ENCODE measurements at places on chromosomes 5 and 9. TPM values are rescaled to one million over a fixed set of nuclear protein-coding genes. Genes with fewer than 3 reads are reported as not detected.

Gene SPINK6
- polyA plus RNA-seq, result not detected

GRCh38 chr5:135315386-135315785 lies 83.6 kb downstream of the MACROH2A1 start:
- no peak for DNase-seq

DNA sequence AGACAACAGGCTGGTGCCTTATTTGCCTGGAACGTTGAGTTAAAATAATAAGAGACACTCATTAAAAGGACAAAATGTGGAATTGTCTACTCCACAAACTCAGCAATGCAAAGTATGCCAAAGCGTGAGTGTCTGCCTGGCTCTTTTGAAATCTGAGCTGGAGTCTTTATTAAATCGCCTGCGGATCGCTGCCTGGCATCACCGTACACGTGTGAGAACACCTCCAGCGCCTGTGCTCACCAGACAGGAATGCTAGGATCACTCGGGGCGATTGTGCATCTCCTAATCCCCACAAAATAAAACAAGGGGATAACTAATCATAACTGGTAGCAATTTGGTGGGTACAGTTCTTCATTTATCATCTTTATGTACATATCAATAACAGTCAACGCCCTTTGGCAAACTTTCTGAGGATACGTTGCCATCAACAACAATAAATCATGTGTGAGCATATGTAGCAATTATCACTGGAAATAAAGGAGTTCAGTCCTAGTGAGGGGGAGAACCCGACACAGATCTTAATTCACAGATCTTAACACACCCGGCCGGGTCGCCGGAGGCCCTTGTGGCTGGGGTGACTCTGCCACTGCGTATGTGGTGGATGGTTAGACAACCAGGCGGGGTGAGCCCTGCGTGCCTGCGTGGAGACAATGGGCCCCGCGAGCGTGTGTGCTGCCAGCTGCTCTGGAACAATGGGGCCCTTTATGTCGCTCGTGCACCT lies 284.9 kb upstream of the IRX1 start:
- DNase-seq, result no peak

DNA sequence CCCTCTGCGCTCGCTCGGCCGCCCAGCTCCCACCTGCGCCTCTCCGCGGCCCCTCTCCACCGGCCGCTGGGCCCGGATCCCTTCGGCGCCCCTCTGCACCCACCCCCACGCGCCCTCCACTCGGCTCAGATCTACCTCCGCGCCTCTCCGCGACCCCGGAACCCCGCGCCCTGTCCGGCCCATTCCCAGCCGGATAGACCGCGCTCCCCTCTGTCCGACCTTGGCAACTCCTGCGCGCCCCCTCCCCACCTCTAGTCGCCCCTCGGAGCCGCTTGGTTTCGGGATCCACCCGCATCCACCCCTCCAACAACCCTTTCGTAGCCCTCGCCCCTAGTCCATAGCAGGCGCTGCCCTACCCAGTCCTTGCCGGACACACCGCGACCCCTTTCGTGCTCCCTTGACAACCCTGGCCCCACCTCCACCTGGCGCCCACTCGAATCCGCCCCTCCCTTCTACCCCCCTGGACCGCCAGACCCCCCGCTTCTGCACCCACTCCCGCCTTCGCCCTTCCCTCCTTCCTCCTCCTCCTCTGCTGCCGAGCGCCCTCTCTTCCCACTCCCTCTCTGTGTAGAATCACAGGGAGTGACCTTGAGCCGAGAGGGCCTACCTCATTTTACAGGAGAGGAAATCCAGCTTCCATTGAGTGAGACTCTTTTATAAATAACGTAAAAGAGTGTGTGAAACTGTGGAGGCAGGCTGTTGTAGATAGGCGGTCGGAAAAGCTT lies 525 bp upstream of the AK3 start:
- no peak for DNase-seq

Gene RLN2
- polyA plus RNA-seq, result 0.22 TPM

GRCh38 chr5:39675676-39676075 lies 250.9 kb upstream of the DAB2 start:
- DNase-seq, result no peak

Gene CARD19
- polyA plus RNA-seq, result 35.4 TPM

Gene TLX3
- not detected for polyA plus RNA-seq

DNA sequence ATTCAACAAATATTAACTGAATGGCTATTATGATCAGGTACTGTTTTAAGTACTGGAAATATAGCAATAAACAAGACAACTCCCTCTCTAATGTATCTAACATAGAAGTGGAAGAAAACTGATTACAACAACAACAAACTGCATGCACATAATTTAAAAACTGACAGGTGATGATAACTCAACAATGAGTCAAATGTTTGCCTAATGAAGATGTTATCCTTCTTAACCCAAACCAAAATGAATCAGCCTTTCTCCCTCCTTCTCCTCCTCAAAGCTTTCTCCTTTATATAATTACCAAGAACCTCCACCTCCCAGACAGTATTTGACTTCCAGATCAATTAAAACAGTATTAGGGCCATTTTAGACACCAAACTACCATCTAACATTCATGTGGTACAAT lies 49.3 kb downstream of the RICTOR start:
- DNase-seq, result no peak

- DNase-seq, result no peak
Measured at GRCh38 chr5:15885156-15885555, 294.4 kb downstream of the MARCHF11 start.

- no peak for DNase-seq
Measured at GRCh38 chr9:124290053-124290591, 32.4 kb downstream of the NEK6 start.

Gene ANXA2R
- 1.4 TPM for polyA plus RNA-seq

GRCh38 chr5:2465383-2465782 lies 286.1 kb downstream of the IRX2 start:
- no peak for DNase-seq

- DNase-seq, result no peak
Measured at GRCh38 chr9:37623267-37623666, 27.5 kb upstream of the FRMPD1 start.

Gene SNX2
- 133 TPM for polyA plus RNA-seq

Gene COL23A1
- polyA plus RNA-seq, result 8.9 TPM

Gene DRD1
- 0.04 TPM for polyA plus RNA-seq

- DNase-seq, result no peak
Measured at GRCh38 chr5:169723103-169723831, 86.2 kb downstream of the DOCK2 start.

DNA sequence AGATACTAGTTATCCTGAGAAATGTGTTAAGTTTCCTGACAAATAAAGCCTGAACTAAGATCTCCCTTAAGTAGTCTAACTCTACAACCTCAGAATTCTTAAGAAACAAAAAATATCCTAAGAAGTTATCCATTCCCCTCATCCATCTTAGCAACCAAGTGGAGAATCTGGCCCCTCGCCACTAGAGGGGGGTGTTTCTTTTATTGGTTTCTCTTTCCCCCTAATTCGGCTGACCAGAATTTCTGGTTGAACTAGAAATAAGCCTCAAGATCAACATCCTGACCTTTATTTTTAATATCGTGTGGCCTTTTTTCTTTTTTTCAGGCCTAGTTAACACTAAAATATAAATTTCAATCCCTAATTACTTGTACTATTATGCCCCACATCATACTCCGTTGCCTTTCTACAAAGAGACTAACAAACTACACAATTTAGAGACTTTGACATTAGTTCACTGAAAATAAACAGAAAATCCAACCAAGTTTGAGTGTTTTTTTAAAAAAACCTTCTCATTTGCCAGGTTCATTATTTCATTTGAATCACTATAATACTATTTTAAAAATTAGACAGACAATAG lies 14.3 kb upstream of the NR4A3 start:
- peak; percentile 52 for DNase-seq

GRCh38 chr9:122125509-122126330 lies 32.6 kb upstream of the TTLL11 start:
- no peak for DNase-seq

Gene PPIC
- 25.3 TPM for polyA plus RNA-seq

DNA sequence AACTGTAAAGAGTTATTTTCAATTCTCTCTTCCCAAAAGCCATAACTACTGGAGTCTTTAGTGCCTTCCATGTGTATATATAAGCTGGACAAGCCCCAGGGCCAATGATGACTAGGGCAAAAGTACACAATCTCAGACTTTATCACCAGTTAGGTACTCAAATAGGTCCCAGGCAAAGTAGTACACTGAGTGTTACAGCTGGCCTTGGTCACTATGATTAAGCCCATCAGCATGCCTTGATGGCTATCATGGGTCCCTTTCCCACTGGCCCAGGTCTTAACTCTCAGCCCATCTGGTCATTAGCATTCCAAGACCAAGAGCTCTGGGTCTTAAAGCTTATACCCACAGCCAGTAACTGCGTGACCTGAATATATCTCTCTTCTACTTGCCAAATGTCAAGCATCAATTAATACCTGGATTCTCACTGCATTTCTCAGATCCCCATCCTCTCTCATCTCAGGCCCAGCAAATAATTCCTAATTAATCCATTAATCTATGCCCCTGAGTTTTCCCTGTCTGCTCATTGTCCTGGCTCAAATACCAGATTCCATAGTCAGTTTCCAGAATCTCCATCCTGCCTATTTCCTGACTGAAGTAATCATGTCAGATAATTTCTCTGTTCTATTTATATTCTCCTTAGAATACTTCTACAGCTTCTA lies 62.3 kb downstream of the NR6A1 start:
- DNase-seq, result no peak

Gene IFNA7
- polyA plus RNA-seq, result not detected

DNA sequence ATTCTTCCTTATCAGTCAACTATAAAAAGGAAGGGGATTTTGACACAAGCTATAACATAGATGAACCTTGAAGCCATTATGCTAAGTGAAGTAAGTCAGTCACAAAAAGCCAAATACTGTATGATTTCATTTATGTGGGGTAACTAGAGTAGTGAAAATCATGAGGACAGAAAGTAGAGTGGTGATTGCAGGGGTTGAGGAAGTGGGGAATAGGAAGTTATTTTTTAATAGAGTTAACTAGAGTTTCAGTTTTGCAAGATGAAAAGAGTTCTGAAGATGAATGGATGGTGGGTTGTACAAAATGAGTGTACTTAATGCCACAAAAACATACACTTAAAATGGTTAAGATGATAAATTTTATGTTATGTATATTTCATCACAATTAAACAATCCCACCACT lies 65.4 kb upstream of the FAM174A start:
- DNase-seq, result no peak

DNA sequence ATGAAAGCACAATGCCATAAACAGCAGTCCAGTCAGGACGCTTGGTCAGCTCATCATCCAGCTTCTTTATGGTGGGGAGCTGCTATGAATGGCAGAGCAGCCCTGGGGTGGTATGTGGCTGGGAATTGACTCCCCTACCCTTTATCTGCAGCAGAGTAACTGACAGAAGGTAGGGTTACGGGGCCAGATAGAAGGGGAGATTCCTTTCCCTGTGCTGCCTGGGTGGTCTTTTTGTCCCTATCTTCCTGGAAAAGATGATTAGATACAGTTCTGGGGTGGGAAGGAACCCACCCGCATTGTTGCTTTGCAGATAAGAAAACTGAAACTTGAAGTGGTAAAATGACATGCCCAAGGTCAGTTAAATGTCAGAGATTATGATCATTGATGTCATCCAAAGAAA lies 405.5 kb downstream of the ARHGEF28 start:
- DNase-seq, result no peak

Gene C9orf43
- 0.84 TPM for polyA plus RNA-seq

- no peak for DNase-seq
Measured at GRCh38 chr5:66281294-66281693, 137.2 kb downstream of the SREK1 start.

Gene FAM81B
- polyA plus RNA-seq, result 0.39 TPM

- no peak for DNase-seq
Measured at GRCh38 chr5:132392978-132393825, 23.7 kb downstream of the SLC22A5 start.

Gene CTXN3
- polyA plus RNA-seq, result not detected

Gene CARTPT
- 8.5 TPM for polyA plus RNA-seq

GRCh38 chr9:127556871-127557270 lies 55.2 kb upstream of the STXBP1 start:
- no peak for DNase-seq

DNA sequence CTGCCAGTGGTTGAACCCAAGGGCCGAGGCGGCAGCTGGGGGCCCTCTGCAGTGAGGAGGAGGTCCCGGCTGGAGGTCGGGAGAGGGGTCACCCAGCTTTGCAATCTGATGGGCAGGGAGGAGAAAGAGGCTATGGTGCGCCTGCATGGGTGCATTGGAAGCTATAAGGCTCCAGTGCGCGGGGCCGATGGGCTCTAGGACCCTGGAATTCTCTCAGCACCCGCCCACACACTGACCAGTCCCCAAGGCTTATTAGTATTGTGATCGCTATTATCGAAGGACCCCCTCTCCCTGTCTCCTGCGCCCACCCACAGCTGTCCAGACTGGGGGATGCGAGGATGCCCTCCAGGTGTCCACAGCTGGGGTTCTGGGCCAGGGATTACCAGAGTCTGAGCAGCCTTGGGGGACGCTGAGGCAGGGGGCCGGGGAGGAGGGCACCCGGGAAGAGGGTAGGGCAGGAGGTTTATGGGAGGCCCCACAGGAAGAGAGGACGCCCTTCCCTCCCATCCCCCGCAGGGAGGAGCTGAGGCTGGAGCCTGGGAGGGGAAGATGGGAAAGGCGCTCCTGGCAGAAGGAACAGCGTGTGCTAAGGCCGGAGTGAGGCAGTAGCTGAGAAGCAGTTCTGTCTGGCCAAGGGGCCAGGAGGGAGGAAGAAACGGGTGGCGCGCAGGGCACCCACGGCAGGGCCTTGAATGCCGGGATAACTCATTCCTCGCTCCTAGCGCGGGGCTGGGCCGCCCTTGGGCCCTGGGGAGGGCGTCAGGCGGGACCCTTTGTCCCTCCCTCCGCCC lies 24.2 kb downstream of the C9orf50 start:
- DNase-seq, result peak; percentile 57

- no peak for DNase-seq
Measured at GRCh38 chr9:110908894-110909293, 129.4 kb downstream of the LPAR1 start.

Gene SLCO6A1
- polyA plus RNA-seq, result 0.13 TPM

Gene PDCD1LG2
- 0.60 TPM for polyA plus RNA-seq

GRCh38 chr9:18861609-18862544 lies 171.1 kb downstream of the SAXO1 start:
- no peak for DNase-seq

Gene CEP78
- polyA plus RNA-seq, result 16.4 TPM

DNA sequence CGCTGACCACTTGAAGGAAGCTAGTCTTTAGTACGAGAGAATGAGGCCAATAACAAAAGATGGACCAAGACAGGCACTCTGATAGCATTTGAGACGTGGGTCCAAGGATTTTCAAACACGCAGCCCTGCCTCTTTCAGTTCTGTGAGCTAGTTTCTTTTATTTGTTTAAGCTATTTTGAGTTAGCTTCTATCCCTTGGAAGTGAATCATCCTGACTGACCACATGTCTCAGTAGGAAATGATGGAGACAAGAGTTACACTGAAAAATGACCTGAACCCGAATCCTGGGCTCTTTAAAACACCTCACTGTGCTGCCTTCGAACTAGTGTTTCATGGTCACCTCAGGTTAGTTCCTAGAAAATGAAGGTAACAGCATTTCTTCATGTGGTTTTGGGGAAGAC lies 9.9 kb downstream of the TEK start:
- no peak for DNase-seq

DNA sequence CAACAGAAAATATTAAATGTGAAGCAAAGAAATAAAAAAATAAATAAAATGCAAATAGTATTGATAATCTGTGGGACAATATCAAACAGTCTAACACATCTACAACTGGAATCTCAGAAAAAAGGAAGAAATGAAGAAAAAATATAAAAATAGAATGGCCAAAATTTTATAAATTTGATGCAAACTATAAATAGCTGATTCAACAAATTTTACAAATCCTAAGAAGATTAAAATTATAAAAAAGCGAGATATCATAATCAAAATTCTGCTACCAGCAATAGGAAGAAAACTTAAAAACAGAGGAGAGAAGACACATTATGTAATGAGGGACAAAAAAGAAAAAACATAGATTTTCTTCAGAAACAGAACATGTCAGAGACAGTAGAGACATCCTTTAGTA lies 129.2 kb upstream of the IRX1 start:
- no peak for DNase-seq

Gene GFM2
- 26.1 TPM for polyA plus RNA-seq

Gene MED27
- polyA plus RNA-seq, result 12.6 TPM
